ENCODE measurements at places on chromosomes 4 and X.

DNA sequence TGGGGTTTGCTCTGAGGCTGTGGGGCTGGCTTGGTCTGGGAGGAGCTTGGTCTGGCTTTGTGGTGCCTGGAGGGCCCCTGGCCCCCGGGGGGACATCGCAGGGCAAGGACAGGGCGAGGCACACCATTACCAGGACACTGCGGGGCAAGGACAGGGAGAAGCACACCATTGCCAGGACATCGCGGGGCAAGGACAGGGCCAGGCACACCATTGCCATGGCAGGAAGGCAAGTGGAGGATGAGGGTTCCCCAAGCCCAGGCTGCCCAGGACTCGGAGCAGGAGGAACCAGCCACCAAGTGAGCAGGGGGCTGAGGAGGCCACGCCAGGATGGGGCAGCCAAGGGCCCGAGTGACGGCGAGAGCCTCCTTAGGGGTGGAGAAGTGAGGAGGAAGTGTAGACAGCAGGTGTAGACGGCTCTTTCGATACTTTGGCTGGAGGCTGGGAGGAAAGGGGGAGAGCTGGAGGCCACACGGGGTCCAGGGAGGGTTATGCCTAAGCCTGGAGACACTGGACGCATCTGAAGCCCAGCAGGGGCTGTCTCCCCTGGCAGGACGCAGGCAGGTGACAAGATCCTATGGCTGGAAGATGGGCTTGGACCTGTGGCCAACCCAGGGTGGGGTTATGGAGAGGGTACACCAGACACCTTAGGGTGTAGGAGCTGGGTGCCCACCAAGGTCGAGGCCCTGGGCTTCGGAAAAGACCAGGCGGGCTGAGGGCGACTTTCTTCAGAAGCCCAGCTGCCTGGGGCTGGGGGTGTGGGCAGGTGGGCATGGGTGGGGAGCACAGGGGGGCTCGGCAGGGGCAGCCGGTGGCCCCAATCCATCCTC is 7.3 kb downstream of the NKX1-1 start:
- DNase-seq = no peak

GRCh38 chr4:154569584-154569983 is 6.8 kb downstream of the FGB start:
- DNase-seq = no peak

- no peak for DNase-seq
Measured at GRCh38 chr4:123597586-123597985, 201.0 kb downstream of the SPRY1 start.

- DNase-seq = no peak
Measured at GRCh38 chr4:74120086-74120485, 21.1 kb upstream of the CXCL2 start.

DNA sequence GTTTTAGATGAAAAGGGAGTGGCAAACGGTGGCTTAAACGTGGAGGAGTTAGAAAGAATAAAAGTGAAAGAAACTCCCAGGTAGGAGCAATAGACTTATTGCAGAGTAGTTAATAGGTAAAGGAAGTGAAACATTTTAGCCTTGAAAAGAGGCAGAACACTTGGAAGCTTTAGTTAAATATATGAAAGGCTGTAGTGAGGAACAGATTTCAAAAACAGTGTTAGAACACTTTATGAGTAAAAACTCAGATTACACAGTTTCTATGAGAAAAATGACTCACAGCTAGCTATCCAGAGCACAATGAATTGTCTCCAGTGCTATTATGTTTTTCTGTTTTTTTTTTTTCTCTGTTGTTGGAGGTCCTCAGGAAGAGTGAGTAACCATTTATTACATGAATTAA is 45.8 kb downstream of the TACR3 start:
- DNase-seq = no peak

DNA sequence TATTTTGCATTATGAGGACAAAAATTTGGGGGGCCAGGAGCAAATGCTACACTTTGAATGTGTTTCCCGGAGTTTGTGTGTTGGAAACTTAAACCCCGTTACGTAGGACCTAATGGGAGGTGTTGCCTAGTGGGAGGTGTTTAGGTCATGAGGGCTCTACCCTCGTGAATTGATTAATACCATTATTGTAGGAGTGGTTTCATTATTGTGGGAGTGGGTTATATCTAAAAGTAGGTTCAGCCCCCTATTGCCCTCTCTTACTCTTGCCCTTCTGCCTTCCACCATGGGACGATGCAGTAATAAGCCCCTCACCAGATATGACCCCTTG is 15.5 kb downstream of the UBA6 start:
- no peak for DNase-seq

DNA sequence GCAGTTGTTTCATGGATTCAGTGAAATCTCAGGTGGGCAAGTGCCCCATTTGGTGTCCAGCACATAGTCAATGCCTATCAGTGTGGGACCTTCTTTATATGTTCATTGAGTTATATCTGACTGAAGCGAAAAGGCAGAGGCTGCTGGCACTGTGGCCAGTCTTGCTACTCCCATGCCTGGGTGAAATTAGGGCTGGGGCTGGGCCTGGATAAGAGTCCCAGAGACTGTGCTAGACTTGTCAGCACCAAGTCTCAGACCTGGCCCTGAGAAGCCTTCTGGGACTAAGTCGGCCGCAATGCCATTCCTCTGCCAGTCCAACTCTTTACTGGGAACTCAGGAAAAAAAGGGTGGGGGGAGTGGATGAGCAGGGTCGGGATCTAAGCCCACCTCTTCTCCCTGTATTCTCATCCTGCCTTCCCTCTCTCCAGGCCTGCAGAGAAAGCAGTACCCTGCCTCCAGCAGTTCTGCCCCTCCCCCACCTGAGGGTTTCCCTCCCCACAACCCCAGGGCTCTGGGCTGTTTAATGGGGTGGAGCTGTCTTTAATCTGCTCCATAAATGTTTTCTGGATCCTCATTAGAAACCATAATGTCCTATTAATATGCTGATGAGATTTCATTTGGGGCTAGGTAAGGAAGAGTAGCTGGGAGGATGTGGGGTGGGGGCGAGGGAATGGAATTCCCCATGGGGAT is 153.5 kb upstream of the PJA1 start:
- no peak for DNase-seq

Data from CD4-positive, alpha-beta memory T cell (primary cell).